Ecto neural progenitor cell (in vitro differentiated cells): ENCODE measurements at places on chromosomes 3 and 15.

DNA sequence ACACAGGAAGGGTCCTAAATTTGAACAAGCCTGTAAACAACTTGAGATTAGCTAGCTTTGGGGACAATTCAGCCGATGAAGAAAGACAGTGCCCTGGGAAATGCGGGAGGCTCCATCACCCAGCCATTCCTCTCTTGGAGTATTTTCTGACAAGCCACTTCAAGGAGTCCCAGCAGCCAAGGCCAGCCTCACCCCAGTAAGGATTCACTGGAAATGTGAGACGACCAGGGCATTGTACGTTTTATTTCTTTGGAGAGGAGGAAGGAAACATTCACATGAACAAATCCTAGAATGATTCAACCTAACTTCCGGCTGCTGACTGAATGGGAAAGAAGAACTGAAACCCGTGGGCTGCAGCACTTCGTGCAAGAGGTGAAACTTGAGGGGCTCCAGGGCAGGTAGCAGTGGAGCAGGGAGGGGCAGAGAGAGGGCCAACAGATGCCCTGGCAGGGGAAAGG lies 116.4 kb upstream of the ARHGEF3 start:
- DNase-seq: no peak

- no peak for DNase-seq
Observed at GRCh38 chr3:89252016-89252415, 144.6 kb downstream of the EPHA3 start.

GRCh38 chr3:188720215-188720614 lies 451.6 kb upstream of the TPRG1 start:
- DNase-seq: no peak

DNA sequence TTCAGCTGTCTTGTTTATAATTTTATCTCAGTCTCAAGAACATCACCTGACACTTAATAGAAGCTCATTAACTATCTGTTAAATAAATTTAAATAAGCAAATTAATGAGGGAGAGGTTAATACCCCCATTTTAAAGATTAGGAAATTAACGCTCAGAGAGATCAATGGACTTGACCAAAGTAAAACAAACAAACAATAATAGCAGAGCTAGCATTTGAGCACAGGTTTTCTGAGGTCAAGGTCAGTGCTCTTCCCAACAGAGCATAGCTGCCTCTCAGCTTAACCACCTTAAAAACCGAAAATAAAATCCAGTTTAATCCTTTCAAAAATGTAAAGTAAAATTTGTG lies 196.6 kb upstream of the BCL6 start:
- DNase-seq: no peak

GRCh38 chr15:99104788-99105513 lies at the start of gene SYNM:
SYNM (plus strand) TSS chr15:99105080; CDS start chr15:99105200, 120 bp downstream.
- peak; percentile 90 for DNase-seq

DNA sequence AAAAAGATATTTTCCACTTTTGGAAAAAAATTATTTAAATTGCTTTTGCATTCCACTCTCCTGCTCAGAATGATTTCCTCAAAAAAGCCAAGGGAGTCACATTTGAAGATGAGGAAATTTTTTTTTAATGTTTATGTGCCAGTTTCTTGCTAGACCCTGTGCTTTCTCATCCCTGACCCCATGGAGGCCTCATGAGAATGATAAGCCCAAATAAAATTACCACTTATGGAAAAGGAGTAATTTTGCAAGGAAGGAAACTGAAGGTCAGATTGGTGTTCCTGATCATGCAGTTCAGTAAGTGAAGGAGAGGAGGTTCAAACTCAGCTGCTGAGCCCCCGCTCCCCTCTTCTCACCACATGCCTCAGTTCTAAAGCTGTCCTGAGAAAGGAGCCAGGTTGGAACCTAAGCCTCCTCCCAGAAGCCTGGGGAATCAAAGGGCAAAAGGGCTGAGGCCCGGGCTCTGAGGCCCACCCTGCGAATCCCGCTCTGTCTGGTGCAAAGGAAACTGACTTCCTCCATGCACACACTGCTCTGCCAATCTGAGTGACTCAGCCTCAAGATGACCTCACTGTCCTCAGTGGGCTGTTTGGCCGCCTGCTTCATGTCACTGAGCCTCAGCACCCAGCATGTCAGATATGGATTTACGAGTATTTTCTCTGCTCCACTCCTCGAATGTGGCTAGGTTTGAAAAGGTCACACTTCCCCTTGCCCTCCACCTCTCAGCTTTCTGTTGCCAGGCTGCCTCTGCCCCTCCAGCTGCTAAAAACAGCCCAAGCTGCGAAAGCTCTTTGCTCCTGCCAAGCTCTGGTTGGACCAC lies 56.9 kb upstream of the FLNB start:
- DNase-seq: no peak

DNA sequence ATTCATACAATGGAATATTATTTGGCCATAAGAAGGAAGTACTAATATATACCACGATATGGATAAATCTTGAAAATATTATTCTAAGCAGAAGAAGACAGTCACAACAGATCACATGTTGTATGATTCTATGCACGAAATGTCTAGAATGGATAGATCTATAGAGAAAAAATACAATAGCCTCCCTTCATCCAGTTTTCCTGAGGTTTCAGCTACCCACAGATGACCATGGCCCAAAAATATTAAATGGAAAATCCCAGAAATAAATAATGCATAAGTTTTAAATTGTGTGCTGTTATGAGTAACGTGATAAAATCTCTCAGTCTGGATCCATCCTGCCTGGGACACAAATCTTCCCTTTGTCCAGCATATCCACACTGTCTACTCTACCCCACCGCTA lies 162.2 kb upstream of the ST8SIA2 start:
- DNase-seq: no peak
